ENCODE measurements at places on chromosomes 13 and 19. TPM values are rescaled to one million over a fixed set of nuclear protein-coding genes. Genes with fewer than 3 reads are reported as not detected.

CD209 gene
- not detected for total RNA-seq

KMT2B gene
- 5.6 TPM for total RNA-seq

EVI5L gene
- 24.8 TPM for total RNA-seq

MBOAT7 gene
- 73.4 TPM for total RNA-seq

ZNF541 gene
- total RNA-seq, result under 0.01 TPM

PCP2 gene
- not detected for total RNA-seq

FBXL12 gene
- total RNA-seq, result 26.7 TPM

SLC17A7 gene
- not detected for total RNA-seq

ZNF296 gene
- under 0.01 TPM for total RNA-seq
